Putamen (tissue), 1 donor: ENCODE measurements at places on chromosomes 2 and 18.

DNA sequence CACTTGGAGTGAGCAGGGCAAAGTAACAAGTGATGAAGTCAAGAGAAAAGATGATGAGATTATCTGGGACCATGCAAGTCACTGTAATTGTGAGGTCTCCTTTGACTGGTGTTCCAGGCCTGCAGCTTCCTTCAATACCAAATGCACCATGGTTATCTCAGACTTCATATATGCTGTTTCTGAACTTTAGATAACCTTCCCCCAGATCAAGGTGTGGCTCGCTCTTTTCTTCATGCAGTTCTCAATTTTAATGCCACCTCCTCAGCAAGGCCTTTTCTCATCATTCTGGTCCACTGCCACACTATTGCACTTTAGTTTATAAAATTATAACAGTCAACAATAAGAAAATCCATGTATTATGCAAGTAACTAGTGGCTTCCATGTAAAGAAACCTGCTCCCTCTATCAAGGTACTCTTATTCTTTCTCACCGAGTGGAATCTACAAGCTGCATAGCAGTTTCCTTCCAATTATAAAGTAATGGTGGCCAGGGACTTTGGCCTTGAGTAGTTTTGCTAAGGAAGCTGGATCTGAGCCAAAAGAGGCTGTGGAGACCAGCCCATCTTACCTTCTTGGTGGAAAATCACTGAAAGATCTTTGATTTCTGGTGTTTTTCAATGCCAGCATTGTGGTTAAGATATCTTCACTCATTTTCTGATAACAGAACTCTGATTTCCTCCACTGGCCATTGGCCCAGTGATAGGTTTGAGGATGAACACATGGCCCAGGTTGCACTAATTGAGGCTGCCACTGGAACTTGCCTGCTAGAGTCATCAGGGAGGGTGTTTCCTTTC lies 113.6 kb downstream of the KCNE4 start:
- no peak for DNase-seq

DNA sequence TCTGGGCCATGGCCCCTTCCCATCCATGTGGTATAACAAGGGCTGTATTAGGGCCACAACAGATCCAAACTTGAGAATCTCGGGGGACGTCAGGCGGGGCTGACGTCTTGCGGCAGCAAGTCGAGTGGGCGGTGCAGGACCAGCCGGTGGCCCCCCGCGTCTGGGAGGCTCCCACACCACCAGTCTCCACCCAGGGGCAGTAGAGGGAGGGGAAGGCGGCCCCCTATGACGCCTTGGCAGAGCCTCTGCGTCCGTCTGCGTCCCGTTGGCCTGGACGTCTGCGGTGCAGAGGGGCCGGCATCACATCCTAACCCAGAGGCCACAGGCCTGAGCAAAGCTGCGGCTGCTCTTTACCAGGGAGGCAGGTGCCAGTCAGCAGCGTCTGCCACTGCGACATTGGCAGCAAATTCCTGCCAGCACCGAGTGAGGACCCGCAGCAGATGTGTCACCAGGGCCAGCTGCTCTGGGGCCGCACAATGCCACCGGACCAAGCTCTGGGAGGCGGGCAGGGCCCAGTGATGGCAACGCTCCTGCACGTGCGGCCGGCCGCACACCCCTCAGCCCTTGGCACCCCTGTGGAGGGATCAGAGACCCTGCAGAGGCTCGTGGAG lies 73.8 kb downstream of the KCNG2 start:
- DNase-seq, result no peak

DNA sequence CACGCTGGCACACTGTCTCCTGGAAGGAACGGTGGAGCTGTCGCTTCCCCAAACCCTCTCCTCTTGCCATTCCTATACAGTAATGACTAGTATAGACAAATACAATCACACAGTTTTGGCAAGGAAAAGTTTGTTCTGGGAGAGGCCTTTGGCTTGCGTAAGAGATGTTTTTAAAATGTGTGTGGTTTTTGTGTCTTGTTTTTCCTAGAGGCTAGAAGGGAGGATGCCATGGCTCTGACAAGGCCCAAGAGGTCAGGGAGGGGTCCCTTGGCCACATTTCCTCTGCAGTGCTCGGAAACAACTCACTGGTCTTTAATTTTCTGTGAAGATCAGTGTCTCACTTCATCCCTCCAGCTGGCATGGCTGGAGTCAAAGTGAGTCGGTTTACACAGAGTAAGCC lies 195.9 kb downstream of the SH3RF3 start:
- no peak for DNase-seq

GRCh38 chr2:71604726-71605120 lies 151.4 kb downstream of the DYSF start:
- DNase-seq, result no peak

DNA sequence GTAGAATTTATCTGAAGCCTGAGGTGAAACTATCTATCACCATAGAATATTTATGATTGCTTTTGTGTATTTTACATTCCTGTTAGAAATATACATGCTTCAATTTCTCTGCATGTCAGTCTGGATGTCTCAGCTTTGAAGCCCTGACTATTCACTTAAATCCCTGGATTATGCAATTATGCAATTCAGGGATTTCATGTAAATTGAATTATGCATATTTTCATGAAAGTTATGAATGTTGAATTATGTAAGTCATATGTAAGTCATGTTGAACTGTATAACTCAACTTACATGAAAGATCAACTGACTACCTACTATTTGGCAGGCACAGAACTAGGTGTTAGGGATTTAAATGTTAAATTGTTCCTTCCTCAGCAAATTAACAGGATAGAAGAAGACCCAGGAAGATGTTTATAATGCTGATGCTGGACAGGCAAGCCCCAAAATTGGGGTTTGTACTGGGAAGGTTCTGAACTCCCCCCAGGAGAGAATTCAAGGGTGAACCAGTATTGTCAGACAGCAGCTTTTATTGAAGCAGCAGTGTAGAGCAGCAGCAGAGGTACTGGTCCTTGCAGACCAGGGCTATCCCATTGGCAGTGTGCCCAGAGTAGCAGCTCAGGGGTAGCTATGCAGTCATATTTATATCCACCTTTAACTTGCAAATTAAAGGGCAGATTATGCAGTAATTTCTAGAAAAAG lies 236.5 kb downstream of the ZNF804A start:
- no peak for DNase-seq

GRCh38 chr18:35522130-35522959 lies 24.6 kb upstream of the INO80C start:
- DNase-seq, result no peak

GRCh38 chr18:63157293-63158011 lies 162.1 kb downstream of the BCL2 start:
- no peak for DNase-seq

DNA sequence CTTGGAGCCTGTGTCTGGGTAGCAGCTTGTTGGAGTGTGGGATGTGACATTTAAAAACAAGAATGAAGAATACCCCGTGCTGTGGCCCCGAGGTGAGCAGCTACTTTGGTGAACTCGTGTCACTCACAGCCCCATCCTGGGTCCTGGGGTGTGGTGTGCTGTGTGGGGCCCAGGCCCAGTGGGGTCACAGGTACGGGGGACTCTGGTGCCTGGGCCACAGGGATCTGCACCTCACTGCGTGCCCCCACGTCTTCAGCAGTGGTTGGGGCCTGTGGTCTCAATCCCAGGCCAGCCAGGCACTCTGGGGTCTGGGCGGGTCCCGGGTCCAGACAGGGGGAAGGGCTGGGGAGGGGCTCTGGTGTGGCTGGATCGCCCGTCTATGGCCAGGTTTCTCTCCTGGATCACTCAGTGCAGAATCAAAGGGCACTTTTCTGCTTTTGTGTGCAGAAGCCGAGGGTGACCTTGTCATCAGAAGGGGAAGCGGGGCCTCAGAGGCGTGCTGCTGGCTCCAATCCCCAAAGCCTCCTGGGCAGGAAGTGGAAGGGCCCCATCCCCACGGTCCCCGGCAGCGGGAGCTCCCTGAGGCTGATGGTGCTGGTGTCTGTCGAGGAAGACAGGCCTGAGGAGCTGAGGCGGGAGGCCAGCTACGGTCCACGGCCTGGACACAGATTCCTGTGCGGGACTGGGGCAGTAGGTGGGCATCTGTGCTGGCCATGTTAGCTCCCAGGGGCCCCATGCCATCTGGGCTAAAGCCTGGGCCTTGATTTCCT lies 1.4 kb downstream of the GPR35 start:
- no peak for DNase-seq

GRCh38 chr18:72830109-72830508 lies 37.7 kb downstream of the NETO1 start:
- no peak for DNase-seq

- DNase-seq, result no peak
These were observed 16.2 kb downstream of the CEP68 start for GRCh38 chr2:65072181-65072970.

DNA sequence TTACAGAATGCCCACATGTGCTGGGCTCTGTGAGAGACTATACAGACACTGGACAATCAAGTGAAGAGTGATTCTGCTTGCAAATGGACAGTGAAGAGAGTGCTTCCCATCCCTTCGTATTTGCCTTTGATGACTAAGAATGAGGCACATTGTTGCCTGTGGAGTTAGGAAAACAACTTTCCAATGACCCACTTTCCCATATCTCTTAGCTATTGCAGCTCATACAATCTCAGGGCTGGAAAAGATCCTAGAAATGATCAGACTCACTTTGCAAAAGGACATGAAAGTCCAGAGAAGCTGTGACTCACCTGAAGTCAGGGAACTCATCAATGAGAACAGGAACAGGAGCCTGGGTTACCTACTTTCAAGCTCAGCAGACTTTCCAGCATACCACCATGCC lies 440.5 kb upstream of the TCF4 start:
- no peak for DNase-seq

- DNase-seq, result no peak
These were observed 273.5 kb downstream of the CALCRL start for GRCh38 chr2:187174582-187174981.

GRCh38 chr2:77602771-77603170 lies 80.6 kb upstream of the LRRTM4 start:
- no peak for DNase-seq

GRCh38 chr2:227703961-227704360 lies 13.9 kb downstream of the SLC19A3 start:
- DNase-seq, result no peak

DNA sequence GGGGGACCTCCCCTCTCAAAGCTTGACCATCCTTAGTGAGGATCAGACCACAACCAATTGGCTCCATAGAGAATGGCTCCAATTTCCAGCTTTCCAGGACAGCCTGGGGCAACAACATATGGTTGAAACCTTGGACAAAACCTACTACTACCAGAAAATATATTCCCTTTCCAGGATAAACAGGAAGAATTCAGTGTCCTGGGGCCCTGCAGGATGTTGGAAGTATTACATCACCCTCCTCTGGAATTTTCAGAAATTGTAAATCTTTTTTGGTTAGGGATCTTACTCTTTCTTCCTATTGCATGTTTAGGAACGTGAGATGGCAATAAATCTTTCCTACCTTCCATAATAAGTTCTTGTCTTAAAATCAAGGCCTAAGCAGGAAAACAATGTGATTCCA lies 158.9 kb upstream of the MEIS1 start:
- DNase-seq, result no peak

- no peak for DNase-seq
These were observed 37.0 kb downstream of the PIK3C3 start for GRCh38 chr18:41992066-41992465.

GRCh38 chr2:74685408-74685807 lies 31.4 kb downstream of the SEMA4F start:
- DNase-seq, result no peak

- no peak for DNase-seq
These were observed at the start of the genes COL4A3 and COL4A4 for GRCh38 chr2:227163998-227164762. TSS of gene COL4A3 (plus strand) at chr2:227164624. CDS start at chr2:227164727, 103 bp downstream. TSS of gene COL4A4 (minus strand) at chr2:227164205. CDS start at chr2:227147483, 16,722 bp downstream.

- no peak for DNase-seq
These were observed 53.1 kb downstream of the MTCL1 start for GRCh38 chr18:8758466-8758865.

DNA sequence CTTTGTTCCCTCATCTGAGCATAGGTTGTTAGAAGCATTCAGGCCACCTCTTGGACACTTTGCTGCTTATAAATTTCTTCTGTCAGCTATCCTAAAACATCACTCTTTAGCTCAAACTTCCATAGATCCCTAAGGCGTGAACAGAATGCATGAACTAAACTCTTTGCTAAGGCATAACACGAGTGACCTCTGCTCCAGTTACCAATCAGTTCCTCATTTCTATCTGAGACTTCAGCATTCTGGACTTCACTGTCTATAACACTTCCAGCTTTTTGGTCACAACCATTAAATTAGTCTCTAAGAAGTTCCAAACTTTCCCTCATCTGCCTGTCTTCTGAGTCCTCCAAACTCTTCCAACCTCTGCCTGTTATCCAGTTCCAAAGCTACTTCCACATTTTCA lies 8.3 kb upstream of the VWA3B start:
- DNase-seq, result no peak

DNA sequence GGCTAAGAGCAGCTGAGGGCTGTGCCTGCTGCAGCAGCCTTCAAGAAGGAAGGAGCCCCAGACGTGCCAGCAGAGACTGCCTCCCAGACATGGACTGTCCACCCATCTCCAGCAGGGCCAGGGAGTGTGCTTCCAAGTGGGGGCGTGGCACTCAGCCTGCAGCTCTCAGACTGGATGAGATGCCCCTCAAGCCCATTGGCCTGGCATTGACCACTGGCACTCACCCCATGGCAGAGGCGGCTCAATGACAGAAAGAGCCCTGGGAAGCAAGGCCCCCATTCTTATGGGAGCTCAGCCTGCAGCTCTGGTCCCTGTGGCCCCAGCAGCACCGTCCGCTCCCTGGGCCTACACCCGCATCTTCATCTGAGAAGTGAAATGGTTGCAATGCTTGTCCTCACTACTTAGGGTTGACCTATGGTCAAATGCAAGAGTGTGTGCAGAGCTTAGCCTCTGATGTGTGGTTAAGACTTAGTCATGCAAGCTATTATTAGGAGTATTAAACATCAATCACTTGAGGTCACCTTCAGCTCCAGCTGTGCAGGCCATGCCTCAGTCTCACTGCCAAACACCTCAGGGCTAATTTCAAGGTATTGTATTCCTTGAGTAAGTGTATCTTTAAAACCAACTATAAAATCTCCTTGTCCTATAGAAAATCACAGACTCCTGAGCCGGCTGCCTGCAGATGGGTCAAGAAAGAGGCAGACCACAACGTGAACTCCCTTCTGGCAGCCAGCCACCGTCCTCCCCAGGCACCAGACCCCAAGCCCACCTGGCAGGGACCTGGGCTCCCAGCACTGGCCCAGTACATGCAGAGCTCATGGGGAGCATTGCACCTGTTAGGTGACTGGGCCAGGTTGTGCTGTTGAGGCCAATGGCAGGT lies 194.8 kb downstream of the NDUFA10 start:
- DNase-seq, result no peak

- no peak for DNase-seq
These were observed 1.9 kb downstream of the PRKRA start for GRCh38 chr2:178448968-178449661.

- no peak for DNase-seq
These were observed 70.2 kb upstream of the DOK6 start for GRCh38 chr18:69330385-69331005.

GRCh38 chr18:825891-826585 lies 14.0 kb upstream of the YES1 start:
- no peak for DNase-seq

DNA sequence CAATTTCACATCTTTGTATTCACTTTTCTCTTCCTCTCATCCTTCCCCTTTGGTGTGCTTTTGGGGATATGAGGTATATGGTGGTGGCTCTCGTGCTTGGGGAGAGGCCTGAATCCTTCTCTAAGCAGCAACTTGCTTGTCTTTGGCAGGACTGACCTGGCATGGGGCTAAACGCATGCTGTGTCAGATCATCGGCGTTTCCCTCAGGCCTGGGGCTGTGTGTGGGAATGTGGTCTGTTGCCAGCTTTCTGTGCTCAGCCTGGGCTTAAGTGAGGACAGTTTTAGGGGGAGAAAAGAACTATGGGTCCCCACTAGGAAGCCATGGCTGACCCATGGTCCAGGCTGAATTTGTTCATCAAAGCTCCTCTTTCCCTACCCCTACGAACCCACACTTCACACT lies 60.7 kb downstream of the TET3 start:
- no peak for DNase-seq
